ENCODE measurements at places on chromosomes 11 and 22.

DNA sequence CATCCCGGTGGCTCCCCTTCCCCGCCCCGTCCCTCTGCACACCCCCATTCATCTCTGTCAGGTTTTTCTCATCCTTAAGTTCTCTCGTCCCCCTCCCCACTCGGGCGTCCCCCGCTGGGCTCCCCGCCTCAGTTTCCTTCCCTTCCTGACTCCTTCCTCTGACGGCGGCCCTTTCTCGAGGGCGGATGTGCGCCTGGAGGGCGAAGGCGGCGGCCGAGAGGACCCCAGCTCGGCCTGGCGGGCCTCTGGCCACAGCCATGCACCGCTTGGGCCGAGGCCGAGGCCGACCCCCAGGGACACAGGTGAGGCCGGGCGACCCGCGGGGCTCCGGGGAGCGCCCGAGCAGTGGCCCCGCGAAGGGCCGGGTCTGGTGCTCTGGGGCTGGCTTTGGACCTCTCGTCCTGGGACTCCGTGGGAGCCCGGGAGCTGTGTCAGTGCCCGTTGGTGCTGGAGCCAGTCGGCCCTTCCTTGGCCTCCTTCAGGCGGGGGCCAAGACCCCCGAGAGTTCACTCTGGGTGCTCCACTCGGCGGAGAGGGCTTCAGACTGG, 2.9 kb downstream of the PHLDB1 start:
- DNase-seq, result no peak

DNA sequence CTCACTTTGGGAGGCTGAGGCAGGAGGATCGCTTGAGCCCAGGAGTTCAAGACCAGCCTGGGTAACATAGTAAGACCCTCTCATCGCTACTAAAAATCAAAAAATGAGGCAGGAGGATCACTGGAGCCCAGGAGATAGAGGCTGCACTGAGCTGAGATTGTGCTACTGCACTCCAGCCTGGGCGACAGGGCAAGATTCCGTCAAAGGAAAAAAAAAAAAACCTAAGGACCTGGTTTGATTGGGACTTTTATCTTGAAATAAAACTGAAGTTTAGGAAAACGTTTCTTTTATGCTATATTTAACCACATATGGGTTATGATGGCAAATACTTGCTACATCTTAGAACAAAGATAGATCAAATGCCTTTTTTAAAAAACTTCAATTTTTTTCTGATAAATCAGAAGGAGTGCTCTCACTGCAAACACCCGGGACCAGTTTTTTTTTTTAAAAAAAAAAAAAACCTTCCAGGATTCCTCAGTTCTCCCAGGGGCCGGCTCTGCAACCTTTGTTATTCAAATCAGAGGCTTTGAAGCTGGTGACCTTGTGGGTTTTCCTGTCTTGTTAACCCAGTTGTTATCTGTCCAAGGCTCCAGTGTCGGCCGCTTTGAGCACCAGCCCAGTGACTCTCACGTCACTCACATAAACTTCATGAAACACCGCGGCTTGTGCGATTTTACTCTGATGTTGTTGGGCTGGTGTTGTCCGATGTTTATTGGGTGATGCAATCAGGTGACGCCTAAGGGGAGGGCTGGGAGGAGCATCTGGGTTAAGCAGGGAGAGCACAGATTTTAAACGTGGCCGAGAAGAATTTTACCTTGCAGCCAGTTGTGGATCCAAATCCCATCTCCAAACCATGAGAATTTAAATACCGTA, 24.7 kb upstream of the SLC22A12 start:
- no peak for DNase-seq

- no peak for DNase-seq
Measured at GRCh38 chr11:66285250-66285947, 3.5 kb downstream of the YIF1A start.

- DNase-seq, result no peak
Measured at GRCh38 chr11:17855531-17856290, 121.1 kb downstream of the KCNC1 start.

GRCh38 chr11:132744771-132745170, 787.5 kb downstream of the OPCML start:
- DNase-seq, result no peak

DNA sequence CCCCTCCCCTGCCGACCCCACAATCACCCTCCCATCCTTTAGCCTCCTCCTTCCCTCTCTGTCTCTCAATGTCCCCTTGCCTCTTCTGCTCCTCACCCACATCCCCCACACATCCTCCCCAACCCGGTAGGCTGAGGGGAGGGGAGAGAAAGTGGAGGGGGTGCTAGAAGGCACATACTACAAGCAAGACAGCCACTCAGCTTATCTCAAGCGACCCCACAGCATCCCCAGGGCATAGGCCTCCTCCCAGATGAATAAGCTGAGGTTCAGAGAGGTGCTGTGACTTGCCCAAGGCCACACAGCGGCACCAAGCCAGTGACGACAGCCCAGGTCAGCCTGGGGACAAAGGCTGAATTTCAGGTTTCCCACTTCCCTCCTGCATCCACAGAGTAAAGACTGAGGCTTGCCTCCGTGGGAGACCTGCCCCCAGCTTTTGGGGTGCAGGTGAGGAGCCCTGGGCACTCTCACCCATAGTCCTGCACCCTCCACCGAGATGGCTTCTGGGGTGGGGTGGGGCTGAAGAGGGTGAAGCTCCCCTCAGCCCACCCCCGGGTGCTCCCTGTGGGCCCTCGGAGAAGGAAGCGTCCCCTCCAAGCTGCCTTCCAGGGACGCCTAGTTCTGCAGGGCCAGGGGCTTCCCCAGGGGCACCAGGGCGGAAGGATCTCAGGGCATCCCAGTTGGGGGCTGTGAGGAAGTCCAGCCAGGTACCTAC, 511 bp downstream of the RAC2 start:
- DNase-seq, result no peak

DNA sequence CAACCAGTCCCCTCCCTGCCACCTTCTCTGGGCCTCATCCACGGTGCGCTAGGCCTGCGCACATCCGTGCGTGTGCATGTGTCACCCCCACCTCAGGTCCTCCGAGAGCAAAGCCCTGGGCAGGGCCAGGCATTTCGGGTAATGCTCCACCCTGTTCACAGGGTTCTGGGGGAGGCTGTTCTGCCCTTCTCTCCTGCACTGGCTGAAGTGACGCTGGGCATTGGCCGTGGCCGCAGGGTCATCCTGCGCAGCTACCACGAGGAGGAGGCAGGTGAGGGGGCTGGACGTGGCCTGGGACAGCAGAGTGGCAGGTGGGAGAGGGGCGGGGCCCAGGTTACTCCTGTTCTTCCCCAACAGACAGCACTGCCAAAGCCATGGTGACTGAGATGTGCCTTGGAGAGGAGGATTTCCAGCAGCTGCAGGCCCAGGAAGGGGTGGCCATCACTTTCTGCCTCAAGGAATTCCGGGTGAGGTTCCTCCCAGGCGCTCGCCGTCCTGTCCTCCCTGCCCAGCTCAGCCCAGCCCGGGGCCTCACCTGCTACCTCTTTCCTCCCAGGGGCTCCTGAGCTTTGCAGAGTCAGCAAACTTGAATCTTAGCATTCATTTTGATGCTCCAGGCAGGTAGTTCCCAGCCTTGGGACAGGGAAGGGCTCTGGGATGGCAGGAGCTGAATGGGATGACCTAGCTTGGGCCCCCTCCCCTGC, 3.9 kb downstream of the RAD9A start:
- no peak for DNase-seq

- no peak for DNase-seq
Measured at GRCh38 chr11:18676803-18677202, 21.8 kb upstream of the TMEM86A start.

GRCh38 chr11:501683-502287, 5.3 kb downstream of the RNH1 start:
- no peak for DNase-seq

DNA sequence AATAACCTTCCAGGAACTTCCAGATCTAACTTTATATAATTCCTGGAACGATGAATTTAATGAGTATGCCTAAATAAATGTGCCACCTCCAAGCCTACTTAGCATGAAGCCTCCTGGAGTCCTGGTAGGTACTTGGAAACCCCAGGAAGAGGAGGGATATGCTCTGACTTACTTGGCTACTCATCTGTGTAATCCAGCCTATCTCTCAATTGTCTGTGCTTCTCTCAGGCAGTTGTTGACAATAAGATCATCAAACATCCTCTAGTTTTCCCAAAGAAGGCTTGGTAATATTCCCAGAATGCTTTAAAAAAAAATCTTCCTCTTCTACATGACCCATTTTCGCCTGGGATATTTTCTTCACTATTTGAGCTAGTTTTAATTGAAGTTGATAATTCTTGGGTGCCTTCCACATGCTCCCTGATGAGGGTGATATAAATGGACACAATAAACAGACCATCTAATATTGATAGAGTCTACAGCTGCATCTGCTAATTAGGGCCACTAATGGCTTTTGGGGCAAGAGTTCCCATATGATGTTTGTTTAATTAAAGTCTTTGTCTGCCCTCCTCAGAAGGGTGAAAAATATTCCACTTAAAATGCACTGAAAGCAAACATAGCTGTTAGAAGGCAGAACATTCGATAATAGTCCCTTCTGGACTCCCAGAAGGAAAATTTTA, 75.5 kb upstream of the RAB38 start:
- no peak for DNase-seq

GRCh38 chr11:78869293-78869692, 294.6 kb upstream of the NARS2 start:
- DNase-seq, result no peak

- no peak for DNase-seq
Measured at GRCh38 chr11:133191931-133192330, 340.4 kb downstream of the OPCML start.

DNA sequence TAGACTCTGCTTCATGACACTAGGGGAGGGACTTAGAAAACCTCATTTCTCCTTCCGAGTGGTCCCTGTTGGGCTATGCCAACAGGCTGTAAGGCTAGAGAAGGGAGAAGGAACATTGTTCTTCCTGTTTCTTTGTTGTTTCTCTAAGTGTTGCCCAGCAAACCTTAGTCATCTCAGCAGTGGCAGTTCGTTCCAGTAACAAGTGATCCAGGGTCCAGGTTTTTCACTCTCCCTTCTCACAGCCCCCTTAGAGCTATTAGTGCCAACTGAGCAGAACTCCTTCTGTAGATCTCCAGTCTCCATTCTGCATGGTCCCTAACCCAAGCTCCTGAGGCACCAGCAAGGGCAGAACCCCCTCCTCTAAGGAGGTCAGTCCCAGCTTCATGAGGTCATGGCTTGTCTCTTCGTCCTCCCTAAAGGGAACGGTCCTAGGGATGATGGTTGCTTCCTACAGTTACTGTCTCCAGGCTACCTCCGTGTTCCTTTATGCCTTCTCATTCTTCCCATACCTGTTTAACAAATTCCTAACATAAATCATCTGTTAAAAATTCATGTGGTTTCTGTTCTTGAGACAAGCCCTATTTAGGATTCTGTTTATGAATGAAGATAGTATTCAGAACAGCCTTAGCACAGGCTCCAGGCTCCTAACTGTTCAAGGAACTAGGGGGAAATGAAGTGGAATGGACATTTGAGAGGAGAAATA, 168.6 kb upstream of the UBASH3B start:
- DNase-seq, result no peak

- DNase-seq, result no peak
Measured at GRCh38 chr11:100188137-100188783, 498.8 kb upstream of the ARHGAP42 start.

DNA sequence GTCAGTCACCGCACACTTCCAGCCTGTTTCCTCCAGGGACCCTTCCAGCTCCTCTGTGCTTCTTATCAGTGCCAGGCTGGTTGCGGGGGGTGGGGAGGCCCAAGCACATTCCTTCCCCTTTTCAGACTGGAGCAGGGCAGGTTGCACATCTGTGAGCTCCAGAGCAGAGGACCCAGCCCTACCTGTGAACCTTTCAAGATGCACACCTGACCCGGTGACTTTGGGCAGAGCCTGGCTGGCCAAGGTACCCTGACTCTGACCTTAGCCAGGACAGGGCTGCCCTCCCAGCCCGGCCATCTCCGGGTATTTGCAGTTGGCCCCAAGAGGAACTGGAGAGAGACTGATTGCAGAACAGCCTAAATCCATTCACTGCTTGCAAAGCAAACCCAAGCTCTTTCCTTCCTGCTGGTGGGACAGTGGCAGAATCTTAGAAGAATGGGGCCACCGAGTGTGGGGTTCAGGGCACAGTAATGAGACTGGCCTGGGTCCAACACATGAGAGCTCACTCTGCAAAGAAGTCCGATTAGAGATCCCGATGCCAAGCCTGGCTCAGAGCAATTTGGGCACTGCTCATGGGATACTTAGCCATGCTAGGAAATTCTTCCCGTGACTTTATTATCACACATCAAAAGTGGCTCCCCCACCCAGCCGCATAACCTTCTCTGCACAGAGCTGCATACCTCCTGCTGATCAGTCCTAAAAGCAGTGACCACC, 64.7 kb upstream of the CCND1 start:
- DNase-seq, result peak; percentile 74

DNA sequence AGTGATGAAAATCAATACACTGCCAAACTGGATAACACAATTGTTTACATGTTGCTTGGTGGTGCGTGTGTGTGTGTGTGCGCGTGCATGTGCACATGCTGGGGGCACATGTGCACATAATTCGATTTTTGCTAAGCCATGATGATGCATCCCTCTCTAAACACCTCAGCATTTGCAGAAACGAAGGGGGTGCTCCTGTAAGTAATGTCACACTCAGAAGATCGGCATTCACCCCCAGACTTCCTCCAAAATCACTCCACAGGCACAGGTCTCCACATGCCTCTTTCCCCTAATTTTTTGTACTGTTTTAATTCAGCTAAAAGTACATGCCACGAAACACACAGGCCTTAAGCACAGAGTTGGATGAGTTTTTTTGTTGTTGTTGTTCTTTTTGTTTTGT, 341.5 kb downstream of the SHANK2 start:
- no peak for DNase-seq

DNA sequence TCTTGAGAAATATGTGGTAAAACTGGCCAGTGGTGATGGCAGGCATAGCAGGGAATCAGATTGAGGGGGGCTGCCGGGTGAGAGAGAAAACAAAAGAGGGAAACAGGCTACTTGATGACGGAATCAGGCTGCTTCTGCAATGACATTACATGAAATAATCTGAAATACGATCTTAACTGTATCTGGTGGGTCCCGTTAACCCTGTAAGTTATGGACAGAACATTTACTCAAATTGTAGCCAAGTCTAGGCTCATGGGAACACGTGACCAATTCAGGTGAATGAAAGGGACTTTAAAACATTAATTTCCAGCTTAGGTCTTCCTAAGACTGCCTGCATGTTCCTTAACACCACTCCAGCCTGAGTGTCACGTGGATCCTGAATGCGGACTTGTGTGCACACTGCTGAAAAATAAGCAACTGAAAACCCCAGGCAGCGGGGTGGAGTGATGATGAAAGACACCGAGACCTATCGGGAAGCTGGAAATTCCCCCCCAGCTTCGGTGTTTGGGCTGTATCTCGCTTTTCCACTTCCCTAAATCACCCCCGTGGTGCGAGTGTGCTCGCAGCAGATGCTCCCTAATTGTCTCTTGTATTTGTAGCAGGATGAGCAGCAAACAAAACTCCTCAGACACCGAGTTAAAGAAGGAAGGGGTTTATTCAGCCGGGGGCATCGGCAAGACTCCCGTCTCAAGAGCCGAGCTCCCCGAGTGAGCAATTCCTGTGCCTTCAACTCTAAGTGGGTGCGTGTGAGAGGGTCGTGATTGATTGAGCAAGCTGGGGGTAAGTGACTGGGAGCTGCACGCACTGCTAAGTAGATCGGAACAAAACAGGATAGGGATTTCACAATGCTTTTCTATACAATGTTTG, 145.0 kb upstream of the GRK3 start:
- DNase-seq, result no peak

GRCh38 chr22:43926349-43926710, 2.7 kb downstream of the PNPLA3 start:
- DNase-seq, result no peak

- no peak for DNase-seq
Measured at GRCh38 chr22:39148727-39149535, 3.5 kb downstream of the CBX7 start.

Data from GDM1 (cell line).